ENCODE measurements at places on chromosomes 2 and 18. TPM values are rescaled to one million over a fixed set of nuclear protein-coding genes. Genes with fewer than 3 reads are reported as not detected.

Gene RHOB
- 1,323 TPM for total RNA-seq

Gene MARCO
- total RNA-seq, result 18.7 TPM

Gene INHBB
- 1.1 TPM for total RNA-seq

Gene RELCH
- 28.8 TPM for total RNA-seq

Gene SAG
- total RNA-seq, result not detected

- no peak for DNase-seq
Observed at GRCh38 chr2:86023366-86023712, 82.3 kb downstream of the POLR1A start.

GRCh38 chr2:5911718-5912117 lies 219.5 kb downstream of the SOX11 start:
- no peak for DNase-seq

- no peak for DNase-seq
Observed at GRCh38 chr2:151258121-151258520, 3.5 kb downstream of the RBM43 start.

DNA sequence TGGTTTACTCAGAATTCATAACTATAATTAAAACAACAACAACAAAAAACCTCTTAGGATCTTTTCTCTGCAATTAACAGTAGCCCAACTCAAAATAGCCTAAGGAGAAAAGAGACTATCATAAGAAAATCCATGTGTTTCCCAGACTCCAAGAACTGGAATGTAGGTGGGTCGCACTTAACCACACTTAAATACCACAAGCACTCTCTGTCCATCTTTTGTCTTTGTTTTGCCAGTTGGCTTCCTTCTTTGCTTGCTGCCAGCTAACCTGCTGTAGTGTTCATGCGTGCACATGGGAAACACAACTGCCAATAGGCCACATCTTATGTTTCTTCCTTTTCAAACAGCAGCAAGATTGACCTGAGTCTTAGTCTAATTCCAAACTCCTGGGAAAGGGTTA lies 24.1 kb upstream of the ACVR1 start:
- no peak for DNase-seq

All from sigmoid colon (tissue), 7 donors.